Glomerular endothelial cell (primary cell): ENCODE measurements at places on chromosomes 6 and 20. TPM values are rescaled to one million over a fixed set of nuclear protein-coding genes. Genes with fewer than 3 reads are reported as not detected.

GRCh38 chr6:30670760-30671527 lies 1.9 kb downstream of the DHX16 start:
- no peak for DNase-seq

DNA sequence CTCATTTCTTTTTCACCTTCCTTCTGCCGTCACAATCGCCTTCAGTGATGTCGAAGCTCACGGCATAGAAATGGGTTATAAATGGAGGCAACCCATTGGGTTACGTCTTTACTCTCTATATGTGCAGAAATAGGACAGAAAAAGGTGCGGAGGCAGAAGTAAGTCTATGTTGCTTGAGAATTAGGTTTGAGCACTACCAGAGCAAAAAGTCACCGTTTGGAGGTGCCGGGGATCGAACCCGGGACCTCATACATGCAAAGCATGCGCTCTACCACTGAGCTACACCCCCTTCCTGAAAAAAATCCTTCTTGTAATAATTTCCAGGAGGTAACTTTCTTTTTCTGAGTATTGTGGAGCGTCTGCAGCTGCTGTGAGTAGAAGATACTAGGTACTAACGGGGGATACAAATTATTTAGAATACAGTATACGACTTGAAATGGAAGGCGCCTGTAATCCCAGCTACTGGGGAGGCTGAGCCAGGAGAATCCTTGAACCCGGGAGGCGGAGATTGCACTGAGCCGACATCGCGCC lies 134.2 kb downstream of the TRIM27 start:
- no peak for DNase-seq

DNA sequence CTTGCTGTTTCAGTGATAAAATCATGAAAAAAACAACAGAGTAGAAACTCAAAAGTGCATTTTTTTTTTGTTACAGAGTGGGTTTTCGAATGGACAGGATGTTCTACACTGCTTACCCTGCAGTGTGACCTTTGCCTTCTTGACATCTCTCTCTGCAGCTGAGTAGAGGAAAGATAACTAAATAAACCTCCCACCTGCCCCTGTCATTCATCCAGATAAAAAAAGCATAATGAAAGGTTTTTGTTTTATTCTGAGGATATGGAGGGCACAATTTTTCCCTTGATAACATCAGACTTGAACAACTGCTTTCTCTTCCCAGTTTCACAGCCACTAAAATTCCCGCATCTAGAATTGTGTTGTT lies 193.6 kb upstream of the FOXQ1 start:
- DNase-seq: no peak

GRCh38 chr6:117591405-117591804 lies 10.9 kb downstream of the GOPC start:
- no peak for DNase-seq

- peak; percentile 74 for DNase-seq
These were observed 176.4 kb downstream of the ARID1B start for GRCh38 chr6:156953479-156954146.

Gene CRISP3
- total RNA-seq: not detected in 2 replicates

DNA sequence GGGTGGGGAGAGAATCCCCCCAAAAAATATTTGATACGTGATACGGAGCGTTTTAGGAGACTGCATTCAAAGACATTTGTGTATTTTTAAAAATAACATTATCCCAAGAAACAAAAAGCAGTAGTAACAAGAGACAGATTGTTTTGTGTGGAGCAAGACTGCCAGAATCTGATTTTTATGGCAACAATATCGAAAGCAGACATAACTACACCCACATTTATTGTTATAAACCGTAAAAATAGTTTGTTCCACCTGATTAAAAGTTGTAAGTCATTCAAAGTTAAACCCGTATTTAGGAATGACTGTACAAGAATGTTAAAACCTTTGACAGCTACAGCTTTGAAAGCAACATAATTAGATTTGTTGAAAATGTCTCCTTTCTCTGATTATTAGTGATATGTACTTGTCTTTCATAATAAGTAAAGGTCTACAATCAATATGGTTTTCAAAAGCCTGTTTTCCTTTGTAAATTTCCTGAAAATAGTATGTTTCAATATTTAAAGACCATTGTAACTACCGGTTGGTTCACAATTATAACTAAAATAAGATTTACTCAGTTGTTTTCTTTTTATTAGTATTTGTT lies 2.7 kb downstream of the EYA4 start:
- no peak for DNase-seq

GRCh38 chr20:50794181-50794845 lies 548 bp upstream of the BCAS4 start:
- DNase-seq: no peak
